Renal cortex interstitium (tissue), 15 donors: ENCODE measurements at places on chromosomes 12 and 14. TPM values are rescaled to one million over a fixed set of nuclear protein-coding genes. Genes with fewer than 3 reads are reported as not detected.

DNA sequence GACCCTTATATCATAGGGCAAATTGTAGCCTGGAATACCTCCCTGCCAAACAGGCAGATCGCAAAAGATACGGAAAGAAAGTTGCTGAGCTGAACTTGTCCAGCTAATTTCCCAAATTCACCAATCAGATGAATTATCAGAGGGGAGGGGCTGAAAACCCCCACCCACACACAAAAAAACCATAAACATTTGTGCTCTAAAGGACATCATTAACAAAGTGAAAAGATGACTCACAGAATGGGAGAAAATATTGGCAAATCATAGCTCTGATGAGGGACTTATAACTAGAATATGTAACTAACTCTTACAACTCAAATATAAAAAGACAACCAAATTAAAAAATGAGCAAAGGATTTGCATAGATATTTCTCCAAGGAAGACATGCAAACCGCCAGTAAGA is 36.3 kb downstream of the PTHLH start:
- DNase-seq, result no peak

Gene IFNG-AS1
- 0.17 TPM for polyA plus RNA-seq

DNA sequence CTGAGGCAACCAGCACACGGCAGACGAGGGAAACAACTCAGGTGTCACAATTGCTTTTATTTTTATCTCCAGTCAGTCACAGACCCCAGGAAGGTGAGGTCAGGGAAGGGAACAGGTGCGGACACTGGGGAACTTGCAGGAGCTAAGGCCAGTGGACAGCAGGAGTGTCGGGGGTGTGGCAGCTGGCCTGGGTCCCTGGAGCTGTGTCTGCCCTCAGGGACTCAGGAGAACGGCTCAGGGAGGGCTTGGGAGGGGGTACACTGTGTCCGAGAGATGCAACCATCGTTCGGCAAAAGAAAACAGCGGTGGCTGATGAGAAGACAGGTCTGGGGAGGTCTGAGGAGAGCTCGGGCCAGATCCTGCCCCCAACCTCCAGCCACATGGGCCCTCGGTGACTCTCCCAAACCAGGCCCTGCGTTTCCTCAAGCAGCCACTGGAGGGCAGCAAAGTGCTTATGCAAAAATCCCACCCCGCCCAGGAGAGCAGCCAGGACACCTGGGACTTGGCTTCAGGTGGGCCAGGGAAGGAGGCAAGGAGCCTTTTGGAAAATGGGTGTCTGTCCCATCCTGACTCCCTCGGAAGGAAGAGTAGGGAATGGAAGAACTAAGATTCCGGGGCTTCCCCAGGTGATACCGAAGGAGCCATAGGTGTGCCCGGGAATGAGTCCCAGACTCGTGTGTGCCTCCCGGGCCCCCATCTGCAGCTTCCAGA is 24.1 kb upstream of the BCDIN3D start:
- DNase-seq, result no peak

Gene PRKD1
- 33.0 TPM for polyA plus RNA-seq

DNA sequence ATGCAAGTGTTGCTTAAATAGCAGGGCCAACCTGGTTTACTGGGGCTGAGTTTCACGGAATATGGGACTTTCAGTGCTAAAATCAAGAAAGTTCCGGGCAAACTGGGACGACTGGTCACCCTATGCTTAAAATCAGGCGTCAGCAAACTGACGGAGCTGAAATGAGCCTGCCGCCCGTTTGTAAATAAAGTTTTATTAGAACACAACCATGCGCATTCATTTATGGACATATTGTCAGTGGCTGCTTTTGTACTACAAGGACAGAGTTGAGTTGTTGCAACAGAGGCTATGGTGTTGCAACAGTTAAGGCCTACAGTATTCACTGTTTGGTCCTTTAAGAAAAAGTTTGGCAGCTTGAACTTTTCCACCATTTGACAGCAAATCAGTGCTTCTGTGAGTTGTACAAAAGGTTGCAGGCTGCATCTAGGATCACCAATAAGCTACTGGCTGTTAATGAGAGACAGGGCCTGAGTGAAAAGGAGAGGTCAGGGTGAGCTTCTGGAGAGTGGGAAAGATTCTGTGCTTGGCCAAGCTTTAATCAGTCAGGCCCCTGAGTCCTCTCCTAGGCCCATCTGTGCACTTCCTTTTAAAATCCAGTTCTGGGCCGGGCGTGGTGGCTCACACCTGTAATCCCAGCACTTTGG is 13.3 kb downstream of the SELPLG start:
- no peak for DNase-seq

DNA sequence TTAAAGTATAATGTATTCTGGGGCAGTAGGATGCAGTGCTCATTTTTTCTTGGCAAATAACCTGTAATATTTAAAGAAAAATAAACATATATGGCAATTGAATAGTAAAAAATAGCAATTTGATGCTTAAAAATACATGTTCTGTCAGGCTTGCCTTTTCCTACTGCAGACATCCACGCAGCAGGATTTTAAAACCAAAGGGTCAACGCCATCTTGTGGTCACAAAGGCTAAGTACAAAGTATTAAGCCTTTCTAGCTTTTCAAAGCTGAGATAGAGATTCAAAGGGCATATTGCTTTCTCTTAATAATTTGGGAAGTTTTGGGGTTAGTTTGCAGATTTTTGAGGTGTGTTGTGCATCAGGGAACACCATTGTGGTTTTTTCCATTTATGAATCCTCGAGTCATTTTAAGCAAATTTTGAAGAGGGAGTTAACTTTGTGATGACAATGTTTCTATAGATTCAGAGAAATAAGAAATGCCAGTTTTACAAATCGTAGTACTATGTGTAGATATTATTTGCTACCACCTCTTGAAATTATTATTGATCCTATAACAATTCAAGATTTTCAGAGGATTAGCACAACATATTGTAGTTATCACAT is 4.7 kb upstream of the CCER1 start:
- peak; percentile 46 for DNase-seq

DNA sequence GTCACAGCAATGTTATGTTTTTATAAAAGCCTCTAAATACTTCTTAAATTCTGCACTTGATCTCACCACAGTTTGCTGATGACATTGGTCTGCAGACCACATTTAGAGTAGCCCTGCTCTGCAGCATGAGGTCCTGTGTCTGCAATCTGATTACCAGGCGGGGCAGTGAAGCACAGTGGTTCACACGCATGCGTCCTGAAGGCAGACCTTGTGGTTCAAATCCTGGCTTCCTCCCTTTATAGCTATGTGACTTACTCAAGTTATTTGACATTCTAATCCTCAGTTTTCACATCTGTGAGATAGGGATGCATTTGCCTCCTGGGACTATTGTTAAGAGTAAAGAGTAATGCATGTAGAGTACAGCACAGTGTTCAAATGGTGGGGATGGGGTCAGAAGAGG is 50.3 kb downstream of the BMAL2 start:
- no peak for DNase-seq

Gene NOPCHAP1
- 11.0 TPM for polyA plus RNA-seq

Gene TAS2R8
- polyA plus RNA-seq, result not detected

Gene UBR7
- polyA plus RNA-seq, result 30.0 TPM

DNA sequence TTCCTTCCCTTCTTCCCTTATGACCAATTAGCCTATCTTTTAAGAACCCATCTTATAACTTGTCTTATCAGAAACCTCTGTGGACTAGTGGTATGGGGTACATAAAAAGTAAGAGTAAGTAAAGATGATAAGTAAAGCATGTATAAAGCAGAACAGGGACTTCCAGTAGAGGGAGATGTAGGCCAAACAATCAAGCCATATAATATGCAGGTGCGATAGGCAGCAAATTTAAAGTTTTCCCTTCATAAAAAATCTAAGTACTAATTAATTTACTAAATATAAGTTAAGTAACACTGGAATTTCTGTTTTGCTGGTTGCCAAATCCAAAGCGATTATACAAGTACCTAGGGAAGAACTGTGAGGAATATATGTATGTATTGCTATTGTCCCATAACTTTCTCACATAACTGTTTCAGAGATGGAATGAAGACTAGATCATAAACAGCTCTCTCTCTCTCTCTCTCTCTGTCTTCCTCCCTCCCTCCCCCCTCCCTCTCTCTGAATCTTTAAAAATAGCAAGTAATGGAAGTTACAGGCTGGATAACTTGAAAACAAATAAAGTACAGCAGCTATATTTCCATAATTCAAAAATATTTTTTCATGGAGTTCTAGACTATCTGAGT is 25.7 kb downstream of the METTL25 start:
- peak; percentile 7 for DNase-seq

DNA sequence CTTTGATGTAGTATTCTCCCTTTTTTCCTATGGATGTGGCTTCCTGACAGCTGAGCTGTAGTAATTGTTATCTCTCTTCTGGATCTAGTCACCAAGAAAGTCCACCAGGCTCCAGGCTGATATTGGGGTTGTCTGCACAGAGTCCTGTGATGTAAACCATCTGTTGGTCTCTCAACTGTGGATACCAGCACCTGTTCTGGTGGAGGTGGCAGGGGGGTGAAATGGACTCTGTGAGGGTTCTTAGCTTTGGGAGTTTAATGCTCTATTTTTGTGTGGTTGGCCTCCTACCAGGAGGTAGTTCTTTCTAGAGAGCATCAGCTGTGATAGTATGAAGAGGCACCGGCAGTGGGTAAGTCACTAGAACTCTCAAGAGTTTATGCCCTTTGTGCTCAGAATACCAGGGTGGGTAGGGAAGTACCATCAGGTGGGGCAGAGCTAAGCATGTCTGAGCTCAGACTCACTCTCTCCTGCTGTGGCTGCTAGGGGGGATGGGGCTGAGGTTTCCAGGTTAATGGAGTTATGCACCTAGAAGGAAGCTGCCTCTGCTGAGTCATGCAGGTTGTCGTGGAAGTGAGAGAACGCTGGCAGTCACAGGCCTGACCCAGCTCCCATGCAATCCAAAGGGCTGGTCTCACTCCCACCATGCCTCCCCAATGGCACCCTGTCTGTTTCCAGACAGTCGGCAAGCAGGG is 3.0 kb upstream of the TAS2R14 start:
- no peak for DNase-seq
